NCI-H187 (cell line): ENCODE measurements at places on chromosomes 12 and 14.

DNA sequence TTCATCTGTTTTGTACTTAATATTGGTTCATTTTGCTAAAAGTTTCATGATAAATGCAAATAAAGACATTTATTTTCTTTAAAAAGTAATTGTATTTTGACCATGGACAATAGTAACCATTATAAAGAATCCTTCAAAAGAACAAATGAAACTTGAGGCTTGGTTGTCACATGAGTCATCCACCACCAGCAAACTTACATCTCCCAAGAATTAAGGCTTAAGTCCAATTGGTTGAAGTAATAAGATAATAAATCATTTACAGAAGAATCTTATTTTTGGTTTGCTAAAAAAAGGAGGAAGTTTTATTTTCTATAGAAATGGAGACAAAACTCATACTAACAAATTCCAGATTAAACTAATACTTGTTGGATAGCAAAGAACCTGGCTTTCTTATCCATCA lies 84.8 kb upstream of the KITLG start:
- DNase-seq = no peak

DNA sequence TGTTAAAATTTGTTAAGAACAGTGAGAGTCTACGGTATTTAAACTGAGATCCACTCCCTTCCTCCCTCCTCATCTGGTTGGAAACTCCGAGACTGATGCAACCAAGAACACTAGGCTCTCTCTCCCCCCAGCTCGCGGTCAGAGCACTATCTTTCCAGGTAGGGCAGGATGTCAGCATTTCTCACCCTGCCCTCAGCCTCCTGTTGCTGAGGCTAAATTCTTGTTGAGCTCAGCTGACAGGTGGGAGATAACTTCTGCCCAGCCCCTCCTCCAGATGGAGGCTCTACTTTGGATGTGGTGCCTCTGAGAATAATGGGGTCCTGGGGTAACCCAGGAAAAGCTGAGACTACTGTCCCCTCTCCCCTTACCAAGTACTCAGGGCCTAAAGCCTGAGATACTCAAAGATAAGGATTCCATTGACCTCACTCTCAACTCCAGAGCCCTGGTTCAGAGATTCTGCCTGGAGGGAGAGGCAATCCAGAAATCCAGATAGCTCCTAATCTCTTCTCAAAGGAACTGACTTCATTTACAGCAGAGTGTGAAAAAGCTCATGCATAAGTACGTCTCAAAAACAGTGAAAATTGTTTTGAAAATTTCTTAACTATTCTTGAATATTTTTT lies 110.1 kb downstream of the EML5 start:
- no peak for DNase-seq

- no peak for DNase-seq
Measured at GRCh38 chr12:95116341-95116740, 42.9 kb upstream of the NR2C1 start.

DNA sequence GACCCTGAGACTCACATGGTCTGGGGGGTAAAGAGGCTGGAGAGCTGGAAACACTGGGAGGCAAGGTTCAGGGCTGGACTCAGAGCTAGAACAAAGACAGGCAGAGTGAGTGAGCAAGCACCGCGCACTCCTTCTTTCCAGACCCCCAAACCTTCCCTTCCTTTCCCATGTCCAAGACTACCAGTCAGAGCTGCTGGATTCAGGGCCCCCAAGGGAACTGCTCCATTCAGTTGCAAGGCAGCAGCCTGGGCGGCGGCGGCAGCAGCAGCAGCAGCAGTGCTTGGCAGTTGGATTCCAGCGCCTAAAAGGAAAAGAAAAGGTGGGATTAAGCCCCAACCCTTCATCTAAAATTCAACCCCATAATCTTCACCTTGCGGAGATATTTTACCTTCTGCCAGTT lies 17.1 kb downstream of the RBM23 start:
- no peak for DNase-seq

DNA sequence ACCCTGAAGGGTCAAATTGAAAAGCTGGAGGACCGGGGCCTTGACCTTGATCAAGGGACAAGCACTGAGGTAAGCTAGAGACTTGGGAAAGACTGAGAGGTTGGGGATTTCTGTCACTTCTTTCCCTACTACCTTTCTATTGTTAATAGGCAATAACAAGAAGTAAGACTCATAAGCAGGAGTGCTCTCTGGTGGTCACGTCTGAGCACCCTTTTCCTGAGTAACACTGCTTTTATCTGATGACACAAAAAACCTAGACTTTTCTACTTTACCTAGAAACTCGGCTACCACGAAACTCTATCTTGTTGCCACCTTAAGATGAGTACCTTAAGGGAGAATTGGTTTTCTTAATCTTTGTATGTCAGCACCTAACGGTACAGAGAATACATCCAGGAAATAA lies 35.5 kb upstream of the PPFIBP1 start:
- DNase-seq = no peak

DNA sequence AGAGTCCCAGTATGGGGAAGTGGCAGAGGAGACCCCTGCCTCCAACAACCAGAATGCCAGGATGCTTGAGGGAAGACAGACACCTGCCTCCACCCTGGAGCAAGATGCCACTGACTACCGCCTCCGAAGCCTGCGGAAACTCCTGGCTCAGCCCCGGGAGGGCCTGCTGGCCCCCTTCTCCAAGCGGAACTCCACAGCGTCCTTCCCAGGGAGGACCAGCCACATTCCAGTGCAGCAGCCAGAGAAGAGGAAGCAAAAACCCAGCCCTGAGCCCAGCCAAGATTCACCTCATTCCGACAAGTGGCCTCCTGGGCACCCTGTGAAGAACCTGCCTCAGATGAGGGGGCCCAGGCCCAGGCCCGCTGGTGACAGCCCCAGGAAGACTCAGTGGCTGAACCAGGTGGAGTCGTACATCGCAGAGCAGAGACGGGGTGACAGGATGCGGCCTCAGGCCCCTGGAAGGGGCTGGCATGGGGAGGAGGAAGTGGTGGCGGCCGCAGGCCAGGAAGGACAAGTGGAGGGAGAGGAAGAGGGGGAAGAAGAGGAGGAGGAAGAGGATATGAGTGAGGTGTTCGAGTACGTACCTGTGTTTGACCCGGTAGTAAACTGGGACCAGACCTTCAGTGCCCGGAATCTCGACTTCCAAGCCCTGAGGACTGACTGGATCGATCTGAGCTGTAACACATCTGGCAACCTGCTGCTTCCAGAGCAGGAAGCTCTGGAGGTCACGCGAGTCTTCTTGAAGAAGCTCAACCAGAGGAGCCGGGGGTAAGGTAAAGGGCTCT lies 93.7 kb downstream of the B4GALNT3 start:
- no peak for DNase-seq

DNA sequence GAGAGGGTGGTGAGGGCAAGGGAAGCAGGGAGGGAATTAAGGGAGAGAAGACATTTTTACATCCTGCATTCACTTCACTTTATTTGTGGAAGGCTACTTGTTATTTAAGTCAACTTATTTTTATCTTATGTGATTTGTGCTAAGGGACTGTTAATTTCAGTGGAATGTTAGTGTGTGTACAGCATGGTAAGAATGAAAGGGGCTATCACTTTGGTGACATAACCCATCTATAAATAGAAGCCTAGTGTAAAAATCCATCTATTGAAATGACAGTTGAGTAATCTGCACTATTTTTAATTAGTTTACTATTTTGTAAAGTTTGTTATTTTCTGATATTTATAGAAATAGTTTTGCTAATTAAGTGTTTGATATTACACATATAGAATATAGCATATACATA lies 16.8 kb upstream of the CHPT1 start:
- DNase-seq = no peak

GRCh38 chr12:2414810-2415567 lies 362.2 kb downstream of the CACNA1C start:
- no peak for DNase-seq

DNA sequence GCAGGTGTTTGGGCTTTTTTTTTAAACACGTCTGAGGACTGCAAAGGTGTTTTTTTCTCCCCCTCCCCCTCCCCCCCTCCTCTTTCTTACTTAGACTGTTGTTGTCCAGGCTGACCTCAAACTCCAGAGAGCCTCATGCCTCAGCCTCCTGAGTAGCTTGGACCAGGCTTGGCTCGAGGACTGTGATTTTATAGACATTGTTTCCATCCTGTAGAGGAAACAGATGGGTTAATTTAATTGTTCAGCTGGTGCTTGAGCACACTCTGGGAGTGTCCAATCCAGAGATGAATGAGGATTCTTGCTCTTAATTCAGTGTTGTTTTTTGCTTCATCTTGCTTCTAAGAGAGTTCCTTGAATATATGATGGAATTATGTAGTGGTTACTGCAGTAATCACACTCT lies 42.1 kb downstream of the RASSF3 start:
- no peak for DNase-seq

DNA sequence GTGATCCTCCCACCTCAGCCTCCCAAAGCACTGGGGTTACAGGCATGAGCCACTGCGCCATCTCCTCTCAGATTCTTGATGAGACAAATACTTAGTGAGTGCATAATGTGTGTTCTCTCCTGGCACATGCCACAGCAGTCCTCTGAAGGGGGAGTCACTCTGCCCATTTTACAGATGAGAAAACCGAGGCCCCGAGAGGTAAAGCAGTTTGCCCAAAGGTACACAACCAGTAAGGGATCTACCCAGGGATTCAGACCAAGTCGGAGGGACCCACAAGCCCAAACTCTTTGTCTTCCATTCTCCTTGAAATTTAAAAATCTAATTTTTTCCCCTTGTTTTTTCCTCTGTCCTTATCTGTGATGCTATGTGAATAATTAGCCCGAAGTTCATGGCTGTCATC lies 6.3 kb downstream of the PLBD2 start:
- DNase-seq = no peak

GRCh38 chr12:66247741-66248140 lies 54.6 kb upstream of the HELB start:
- DNase-seq = no peak

DNA sequence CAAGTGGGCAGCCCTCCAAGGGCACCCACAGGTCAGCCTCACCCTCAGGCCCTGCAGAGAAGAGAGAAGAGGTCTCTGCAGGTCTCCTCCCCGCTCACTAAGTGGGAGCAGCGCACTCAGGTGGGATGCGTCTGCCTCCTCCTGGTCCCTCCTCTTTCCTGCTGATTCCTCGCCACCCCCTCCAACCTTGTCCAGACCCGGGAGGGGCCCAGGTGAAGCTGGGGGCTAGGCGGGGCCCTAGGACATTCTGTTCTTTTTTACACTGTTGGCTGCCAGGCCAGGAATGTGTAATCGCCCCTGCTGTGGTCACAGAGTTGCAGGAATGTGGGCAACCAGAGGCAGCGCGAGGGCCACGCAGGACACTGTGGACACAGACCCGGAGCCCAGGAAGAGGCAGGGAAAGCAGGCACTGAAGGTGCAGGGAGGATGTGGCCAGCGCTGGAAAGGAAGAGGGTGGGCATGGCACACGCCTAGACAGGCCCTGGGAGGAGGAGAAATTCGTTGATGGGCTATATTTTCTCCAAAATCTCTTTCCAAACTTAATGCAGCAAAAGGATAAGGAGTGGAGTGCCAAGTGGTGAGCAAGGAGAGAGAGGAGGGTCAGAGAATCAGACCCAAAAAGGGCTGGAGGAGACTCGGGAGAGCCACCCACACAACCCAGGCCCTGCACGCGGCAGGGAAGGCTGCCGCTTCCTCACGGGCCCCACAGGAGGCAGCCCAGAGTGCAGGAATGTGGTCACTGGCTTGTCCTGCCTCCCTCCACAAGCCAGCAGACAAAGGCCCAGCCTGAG lies 911 bp upstream of the SCNN1A start:
- no peak for DNase-seq

- no peak for DNase-seq
Measured at GRCh38 chr14:46433381-46433780, 218.2 kb downstream of the RPL10L start.

- DNase-seq = no peak
Measured at GRCh38 chr14:76780360-76780759, 19.1 kb downstream of the VASH1 start.
